ENCODE measurements at places on chromosomes 4 and X. TPM values are rescaled to one million over a fixed set of nuclear protein-coding genes. Genes with fewer than 3 reads are reported as not detected.

DNA sequence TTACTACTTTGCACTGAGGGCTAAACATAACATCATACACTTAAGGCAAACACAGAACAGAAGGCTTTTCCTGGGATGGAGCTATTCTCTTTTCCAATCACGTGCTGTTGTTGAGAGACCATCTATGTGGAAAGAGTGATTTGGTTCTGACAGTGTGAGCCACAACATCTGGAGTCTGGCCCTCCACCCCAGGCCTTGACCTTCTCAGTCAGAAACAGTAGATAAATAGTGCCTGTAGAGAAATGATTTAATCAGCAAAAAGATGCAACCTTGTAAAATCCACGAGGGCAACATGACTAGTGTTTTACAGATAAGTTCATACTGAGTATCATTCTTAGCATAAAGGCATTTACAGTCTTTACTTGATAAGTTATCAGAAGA, 10.8 kb upstream of the SFRP2 start:
- no peak for DNase-seq

Gene GAGE12F
- not detected for total RNA-seq

DNA sequence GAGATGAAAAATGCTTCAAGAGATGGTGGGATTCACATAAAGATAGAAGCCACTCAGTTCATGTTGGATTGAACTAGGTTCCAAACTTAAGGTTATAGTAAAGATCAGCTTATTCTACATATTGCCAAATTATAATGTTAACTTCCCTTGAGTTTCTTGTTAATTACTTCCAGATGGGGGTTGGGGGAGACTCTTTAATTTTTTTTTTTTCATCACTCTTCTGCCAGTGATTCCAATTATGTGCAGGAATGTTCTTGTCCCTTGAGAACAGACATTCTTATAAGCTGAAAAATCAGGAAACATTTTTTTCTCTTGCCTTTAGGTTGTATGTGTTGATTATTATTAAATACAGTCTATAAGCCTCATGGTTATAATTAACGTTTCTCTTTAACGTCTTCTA, 30.0 kb downstream of the MND1 start:
- DNase-seq: no peak

DNA sequence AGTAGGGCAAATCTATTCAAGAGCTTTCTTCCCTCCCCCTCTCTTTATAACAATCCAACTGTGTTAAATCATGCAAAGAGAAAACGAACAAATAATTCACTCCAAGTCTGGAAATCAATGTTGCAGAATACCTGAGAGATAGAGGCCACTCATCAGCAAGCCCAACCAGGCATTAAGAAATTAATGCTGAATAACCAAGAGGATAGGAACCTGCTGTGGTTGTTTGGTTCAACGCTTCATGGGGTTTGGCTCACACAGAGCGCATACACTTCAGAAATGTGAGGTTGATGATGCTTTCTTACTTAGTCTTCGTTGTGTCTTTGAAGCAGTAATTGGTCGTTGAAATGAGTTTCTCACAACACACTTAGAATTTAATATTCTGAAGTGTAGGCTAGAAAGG, 1540.0 kb upstream of the PABPC4L start:
- no peak for DNase-seq

DNA sequence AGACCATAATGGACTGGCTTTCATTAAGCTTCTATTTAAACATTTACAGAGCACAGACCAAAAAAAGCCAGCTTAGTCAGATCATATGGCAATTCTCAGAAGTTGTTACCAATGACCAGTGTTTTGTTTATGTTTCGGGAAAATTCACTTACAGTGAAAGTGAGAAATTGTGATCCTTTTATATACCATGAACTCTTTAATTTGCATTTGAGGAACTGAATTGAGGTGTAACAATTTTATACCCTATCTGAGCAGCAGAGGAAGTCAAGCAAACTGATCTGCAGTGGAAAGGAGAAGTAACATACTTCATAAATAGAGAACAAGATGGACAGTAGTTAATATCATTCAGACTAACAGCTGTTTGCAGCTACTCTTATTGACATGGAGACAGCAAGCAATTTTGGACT, 97.1 kb downstream of the TMA16 start:
- peak; percentile 79 for DNase-seq

Gene ADGRG2
- total RNA-seq: not detected

Gene DEFB131A
- total RNA-seq: not detected

- no peak for DNase-seq
Observed at GRCh38 chr4:52996261-52997131, 134.4 kb downstream of the RASL11B start.

DNA sequence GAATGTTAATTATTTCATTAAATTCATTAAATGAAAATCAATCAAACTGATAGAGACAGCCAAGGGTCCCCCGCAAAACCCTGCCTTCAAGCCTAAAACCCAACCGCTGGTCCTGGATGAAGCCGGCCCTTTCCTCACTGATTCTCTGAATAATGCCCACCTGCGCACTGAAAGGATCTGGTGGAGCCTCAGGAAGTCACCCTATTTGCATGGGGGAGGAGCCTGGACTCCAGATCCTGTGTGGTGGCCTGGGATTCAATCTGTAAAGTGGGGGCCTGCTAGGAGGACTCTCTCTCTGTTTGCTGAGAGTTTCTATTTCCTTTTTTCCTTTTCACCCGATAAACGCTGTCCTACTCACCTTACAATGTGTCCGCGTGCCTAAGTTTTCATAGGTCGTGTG, 97.9 kb upstream of the ADAMTS3 start:
- DNase-seq: no peak

GRCh38 chrX:119899125-119899524, 3.4 kb downstream of the AKAP14 start:
- DNase-seq: no peak

DNA sequence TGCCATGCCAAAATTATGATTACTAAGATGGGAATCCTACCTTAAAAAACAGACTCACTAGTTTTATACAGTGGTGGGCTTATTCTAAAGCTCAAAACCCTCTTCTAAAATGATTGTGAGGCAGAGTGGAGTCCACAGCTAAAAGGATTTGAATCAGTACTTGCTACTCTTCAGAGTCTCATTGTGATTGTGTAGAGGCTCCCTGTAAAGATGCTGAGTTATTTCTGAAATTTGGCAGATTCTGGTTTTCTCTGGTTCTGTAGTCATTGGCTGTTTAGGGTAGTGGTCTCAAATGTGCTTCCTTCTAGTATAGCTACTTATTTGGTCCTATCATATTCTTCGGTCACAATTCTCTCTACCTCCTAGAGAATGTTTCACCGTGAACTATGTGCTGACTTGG, 104.1 kb downstream of the FBXW7 start:
- DNase-seq: no peak

DNA sequence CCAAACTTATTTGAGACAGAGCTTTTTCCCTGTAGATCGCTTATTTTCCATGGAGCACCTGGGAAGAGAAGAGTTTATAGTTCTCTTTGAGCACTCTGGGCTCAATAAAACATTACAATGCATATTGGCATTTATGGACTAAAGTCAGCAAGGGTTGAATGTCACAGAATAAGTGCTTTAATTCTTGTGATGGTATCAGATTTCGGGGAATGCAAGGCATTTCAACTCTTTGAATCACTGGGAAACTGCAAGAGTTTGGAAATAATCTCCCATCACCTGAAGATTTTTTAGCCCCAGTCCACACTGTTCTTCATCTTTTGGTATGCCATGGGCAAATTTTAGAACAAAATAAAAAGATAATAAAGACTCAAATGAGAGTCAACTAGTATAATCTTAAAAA, 111.5 kb upstream of the WDFY3 start:
- no peak for DNase-seq

DNA sequence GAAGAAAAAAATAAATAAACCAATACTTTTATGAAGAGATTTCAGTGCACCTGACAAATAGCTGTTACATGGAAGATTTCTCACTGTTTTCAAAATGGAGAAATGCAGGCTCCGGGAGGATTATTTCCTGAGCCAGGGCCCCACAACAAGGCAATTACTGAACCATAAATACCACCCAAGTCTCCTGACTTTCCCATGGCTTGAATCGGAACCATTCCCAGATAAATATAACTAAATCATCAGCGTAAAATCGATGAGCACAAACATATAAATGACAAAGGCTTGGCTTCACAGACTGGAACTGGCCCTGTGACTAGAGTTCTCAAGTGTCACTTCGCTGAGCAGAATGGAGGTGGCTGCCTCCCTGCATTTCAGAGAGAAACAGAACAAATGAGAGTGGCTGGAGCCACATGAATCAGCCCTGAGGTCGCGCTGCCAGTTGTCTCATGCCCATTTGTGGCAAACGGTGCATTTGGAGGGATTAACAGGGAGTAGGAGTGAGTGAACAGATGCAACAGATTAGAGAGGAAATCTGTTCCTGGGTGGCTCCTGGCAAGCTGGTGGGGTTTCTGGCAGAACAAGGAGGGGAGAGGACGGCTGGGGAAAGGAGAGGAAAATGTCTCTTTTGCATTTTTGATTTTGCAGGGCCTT, 57.3 kb upstream of the STIM2 start:
- no peak for DNase-seq

DNA sequence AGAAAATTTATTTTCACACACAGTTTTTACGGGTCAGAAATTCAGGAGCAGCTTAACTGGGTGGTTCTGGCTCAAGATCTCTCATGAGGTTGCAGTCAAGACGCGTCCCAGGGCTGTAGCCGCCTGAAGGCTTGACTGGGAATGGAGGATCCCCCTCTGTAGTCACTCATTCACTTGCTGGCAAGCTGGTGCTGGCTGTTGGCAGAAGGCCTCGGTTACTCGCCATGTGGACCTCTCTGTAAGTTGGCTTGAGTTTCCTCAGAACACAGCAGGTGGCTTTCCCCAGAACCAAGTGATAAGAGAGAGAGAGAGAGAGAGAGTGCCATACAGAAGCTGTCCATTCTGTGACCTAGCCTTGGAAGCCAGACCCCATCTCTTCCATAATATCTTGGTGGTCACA, 132.8 kb downstream of the DCLK2 start:
- DNase-seq: no peak

- no peak for DNase-seq
Observed at GRCh38 chrX:134746410-134746785, 88.1 kb upstream of the PLAC1 start.

Gene SHROOM3
- total RNA-seq: 1.1 TPM

Gene UGT2B10
- total RNA-seq: not detected

- no peak for DNase-seq
Observed at GRCh38 chr4:159153669-159154068, 50.8 kb downstream of the RAPGEF2 start.

Gene ATP1B4
- total RNA-seq: not detected

GRCh38 chr4:156606554-156607477, 364.8 kb downstream of the PDGFC start:
- DNase-seq: no peak

- no peak for DNase-seq
Observed at GRCh38 chr4:169151671-169152070, 119.1 kb downstream of the SH3RF1 start.

DNA sequence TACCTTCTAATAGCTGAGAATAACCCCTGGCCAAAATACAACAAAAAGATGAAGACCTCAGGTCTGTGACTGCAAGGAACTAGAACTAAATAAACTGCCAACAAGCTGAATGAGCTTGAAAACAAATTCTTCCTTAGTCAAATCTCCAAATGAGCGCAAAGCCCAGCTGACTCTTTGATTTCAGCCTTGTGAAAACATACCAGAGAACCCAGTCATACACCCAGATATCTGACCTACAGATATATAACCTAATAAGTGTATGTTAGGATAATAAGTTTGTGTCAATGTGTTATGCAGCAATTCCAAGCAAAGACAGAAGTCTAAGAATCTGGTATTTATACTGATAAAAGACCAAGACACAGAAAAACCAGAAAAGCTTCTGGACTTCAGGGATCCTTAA, 38.0 kb upstream of the ADGRL3 start:
- DNase-seq: no peak

Gene GAGE12J
- total RNA-seq: not detected

DNA sequence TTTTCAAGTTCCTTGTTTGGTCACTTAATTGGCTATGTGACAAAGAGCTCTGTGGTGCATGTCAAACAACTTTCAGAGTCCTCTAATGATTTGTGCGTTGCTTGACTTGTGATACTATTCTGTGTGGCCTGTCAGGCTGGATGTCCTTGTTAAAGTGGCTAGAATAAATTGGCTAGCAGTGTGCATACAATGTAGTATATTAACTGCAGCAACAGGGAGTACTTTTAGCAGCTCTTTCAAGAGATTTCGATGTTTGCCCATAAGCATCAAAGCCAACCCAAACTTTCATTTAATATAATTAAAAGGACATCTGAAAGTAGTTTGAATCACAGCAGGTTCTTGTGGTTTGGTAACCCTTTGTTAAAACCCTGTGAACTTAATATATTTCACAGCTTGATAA, 718.9 kb downstream of the ADGRL3 start:
- DNase-seq: no peak

Data from B cell (primary cell).